GM23338 (cell line): ENCODE measurements at places on chromosomes 6 and 20. TPM values are rescaled to one million over a fixed set of nuclear protein-coding genes. Genes with fewer than 3 reads are reported as not detected.
A peak's percentile ranks its signal among the peaks of the same experiment; 100 is the strongest.

- no peaks in the 10 kb centered on the region for H3K27me3 ChIP-seq
- H3K4me3 ChIP-seq = no peak overlapping the region
- DNase-seq = no peak
- no peaks in the 10 kb centered on the region for H3K4me1 ChIP-seq
- H3K36me3 ChIP-seq = no peaks in the 10 kb centered on the region
Measured at GRCh38 chr6:63516186-63516944, 55.9 kb upstream of the LOC128125822 start.

DNA sequence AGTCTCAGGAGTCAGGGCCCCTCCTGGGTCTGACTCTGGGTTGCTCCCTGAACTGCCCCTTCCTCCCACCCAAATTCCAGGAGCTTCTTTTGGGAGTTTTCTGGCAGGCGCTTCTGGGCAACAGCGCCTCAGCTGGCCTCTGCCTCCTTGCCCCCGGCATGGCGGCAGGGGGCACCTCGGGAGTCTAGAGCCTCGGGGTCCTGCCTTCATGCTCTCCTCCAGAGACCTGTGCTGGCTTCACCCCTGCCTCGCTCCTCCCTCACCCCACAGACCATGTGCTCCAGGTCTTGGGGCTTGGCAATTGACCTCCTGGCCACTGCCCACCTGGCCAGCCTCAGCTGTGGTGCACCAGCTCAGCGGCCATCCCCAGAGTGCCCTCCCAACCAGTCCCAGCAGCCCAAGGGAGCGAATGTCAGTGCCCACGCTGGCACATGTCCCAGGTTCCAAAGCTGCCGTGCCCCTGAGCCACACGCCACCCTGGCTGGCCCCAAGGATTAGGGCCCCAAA lies 43.4 kb downstream of the SRC start:
- H3K4me1 ChIP-seq = no peaks in the 10 kb centered on the region
- no peaks in the 10 kb centered on the region for H3K36me3 ChIP-seq

DNA sequence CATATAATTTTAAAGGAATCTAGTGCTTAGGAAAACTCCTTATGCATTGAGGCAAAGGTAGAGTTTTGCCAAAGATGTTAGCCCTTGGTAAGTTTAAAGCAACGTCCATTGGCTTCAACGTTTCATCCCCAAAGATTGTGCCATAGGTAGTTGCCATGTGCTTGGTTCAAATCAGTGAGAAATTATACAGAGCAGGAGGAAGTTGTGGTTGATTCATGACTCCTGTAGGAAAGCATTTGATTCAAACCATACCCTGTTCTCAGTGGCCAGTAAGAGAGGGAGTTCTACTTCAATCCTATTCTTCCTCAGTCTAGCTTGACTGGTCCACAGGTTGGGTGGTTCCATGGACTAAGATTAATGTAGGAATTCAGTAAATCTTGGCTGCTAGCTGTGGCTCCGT lies 535.6 kb downstream of the QKI start:
- no peaks in the 10 kb centered on the region for H3K27me3 ChIP-seq
- no peak for DNase-seq
- no peaks in the 10 kb centered on the region for H3K36me3 ChIP-seq
- H3K4me3 ChIP-seq = no peak overlapping the region

DNA sequence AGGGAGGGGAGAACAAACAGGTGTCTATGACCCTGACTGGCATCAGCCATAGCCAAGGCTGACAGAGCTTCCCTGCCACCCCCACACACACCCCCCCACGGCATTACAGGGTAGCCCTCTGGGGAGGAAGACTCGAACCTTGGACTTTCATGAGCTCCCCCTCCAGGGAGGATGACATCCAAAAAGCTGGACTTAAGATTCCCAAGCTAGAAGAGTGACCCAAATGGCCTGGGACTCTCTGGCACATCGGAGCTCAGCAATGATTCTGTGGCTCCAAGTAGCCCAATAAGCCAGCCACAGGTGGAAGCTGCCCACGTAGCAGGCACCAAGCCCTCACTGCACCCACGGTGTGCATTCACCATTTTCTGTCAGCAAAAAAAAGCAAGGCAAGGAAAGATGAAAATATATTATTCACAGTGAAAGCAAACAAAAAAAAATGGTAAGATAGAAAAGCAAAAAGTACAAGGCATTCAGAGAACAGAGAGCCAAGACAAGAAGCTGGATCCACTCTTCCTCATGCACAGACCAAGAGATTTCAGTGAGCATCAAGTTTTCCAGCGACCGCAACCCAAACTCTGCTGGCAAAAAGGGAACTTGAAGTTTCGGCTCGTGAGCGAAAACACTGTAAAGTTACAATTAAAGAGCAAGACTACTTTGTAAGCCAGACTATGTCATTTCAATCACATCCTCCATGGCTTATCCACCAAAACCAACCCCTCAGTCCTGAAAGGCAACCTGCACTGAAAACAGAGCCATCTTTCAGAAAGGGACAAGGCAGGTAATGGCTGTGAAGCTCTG lies 10.9 kb downstream of the JAG1 start:
- peaks cover 65% of the 10 kb centered on the region for H3K4me1 ChIP-seq
- H3K36me3 ChIP-seq = peaks cover 4% of the 10 kb centered on the region; the same call in 1 of the 2 replicates
- no peak overlapping the region for H3K4me3 ChIP-seq
- H3K27me3 ChIP-seq = no peaks in the 10 kb centered on the region
- 0 out of 2 replicates have a peak overlapping the region, but pooled peaks have one; percentile 2 for H3K27ac ChIP-seq
- no peak for DNase-seq

- no peaks in the 10 kb centered on the region for H3K27me3 ChIP-seq
- no peak overlapping the region for H3K27ac ChIP-seq
- no peaks in the 10 kb centered on the region for H3K4me1 ChIP-seq
- no peaks in the 10 kb centered on the region for H3K36me3 ChIP-seq
Measured at GRCh38 chr6:22764496-22764895, 195.1 kb downstream of the HDGFL1 start.

GRCh38 chr6:41594326-41594725 lies 43.9 kb upstream of the MDFI start:
- DNase-seq = no peak
- no peak overlapping the region for H3K4me3 ChIP-seq
- H3K27ac ChIP-seq = no peak overlapping the region
- peaks cover 27% of the 10 kb centered on the region; the same call in 1 of the 2 replicates for H3K4me1 ChIP-seq
- H3K36me3 ChIP-seq = no peaks in the 10 kb centered on the region

The PRRT1 gene
- 1.2 TPM in 1 of 2 replicates, not detected in the other for total RNA-seq

- H3K4me3 ChIP-seq = no peak overlapping the region
- no peaks in the 10 kb centered on the region for H3K36me3 ChIP-seq
- peaks cover 40% of the 10 kb centered on the region for H3K4me1 ChIP-seq
- H3K27ac ChIP-seq = 0 out of 2 replicates have a peak overlapping the region, but pooled peaks have one; percentile 5
- DNase-seq = no peak
Measured at GRCh38 chr6:154751011-154751800, 18.0 kb downstream of the SCAF8 start.

DNA sequence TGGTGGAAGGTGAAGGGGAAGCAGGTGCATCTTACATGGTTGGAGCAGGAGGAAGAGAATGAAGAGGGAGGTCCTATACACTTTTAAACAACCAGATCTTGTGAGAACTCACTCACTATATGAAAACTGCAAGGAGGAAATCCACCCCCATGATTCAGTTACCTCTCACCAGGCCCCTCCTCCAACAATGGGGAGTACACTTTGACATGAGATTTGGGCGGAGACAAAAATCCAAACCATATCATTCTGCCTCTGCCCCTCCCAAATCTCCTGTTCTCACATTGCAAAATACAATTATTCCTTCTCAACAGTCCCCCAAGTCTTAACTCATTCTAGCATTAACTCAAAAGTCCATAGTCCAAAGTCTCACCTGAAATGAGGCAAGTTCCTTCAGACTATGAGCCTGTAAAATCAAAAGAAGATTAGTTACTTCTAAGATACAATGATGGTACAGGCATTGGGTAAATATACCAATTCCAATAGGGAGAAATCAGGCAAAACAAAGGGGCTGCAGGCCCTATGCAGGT lies 60.5 kb downstream of the EDN1 start:
- H3K27me3 ChIP-seq = no peaks in the 10 kb centered on the region
- peak overlapping the region; percentile 89; the same call in 1 of the 2 replicates for H3K27ac ChIP-seq
- no peak for DNase-seq
- peaks cover 21% of the 10 kb centered on the region for H3K4me1 ChIP-seq
- H3K4me3 ChIP-seq = no peak overlapping the region

The OPN5 gene
- not detected in 2 replicates for total RNA-seq

- peaks cover 5% of the 10 kb centered on the region; the same call in 1 of the 2 replicates for H3K4me1 ChIP-seq
- H3K27me3 ChIP-seq = no peaks in the 10 kb centered on the region
- no peak overlapping the region for H3K27ac ChIP-seq
- H3K36me3 ChIP-seq = no peaks in the 10 kb centered on the region
- no peak overlapping the region for H3K4me3 ChIP-seq
Measured at GRCh38 chr20:57734754-57735153, 24.9 kb upstream of the PMEPA1 start.

- no peak overlapping the region for H3K27ac ChIP-seq
- no peaks in the 10 kb centered on the region for H3K36me3 ChIP-seq
- peaks cover 18% of the 10 kb centered on the region for H3K27me3 ChIP-seq
- no peaks in the 10 kb centered on the region for H3K4me1 ChIP-seq
- DNase-seq = no peak
- no peak overlapping the region for H3K4me3 ChIP-seq
Measured at GRCh38 chr6:157976345-157977175, 5.1 kb upstream of the SYNJ2 start.

GRCh38 chr6:101393251-101393828 lies at the start of gene GRIK2:
TSS of gene GRIK2 (plus strand) at chr6:101393708.
- H3K27ac ChIP-seq = no peak within 1 kb of the TSS
- peaks cover 10% of the 10 kb centered on the region; the same call in 1 of the 2 replicates for H3K4me1 ChIP-seq
- no peaks in the 10 kb centered on the region for H3K36me3 ChIP-seq
- peak within 1 kb of the TSS; percentile 79 for H3K4me3 ChIP-seq
- DNase-seq = peak; percentile 82

DNA sequence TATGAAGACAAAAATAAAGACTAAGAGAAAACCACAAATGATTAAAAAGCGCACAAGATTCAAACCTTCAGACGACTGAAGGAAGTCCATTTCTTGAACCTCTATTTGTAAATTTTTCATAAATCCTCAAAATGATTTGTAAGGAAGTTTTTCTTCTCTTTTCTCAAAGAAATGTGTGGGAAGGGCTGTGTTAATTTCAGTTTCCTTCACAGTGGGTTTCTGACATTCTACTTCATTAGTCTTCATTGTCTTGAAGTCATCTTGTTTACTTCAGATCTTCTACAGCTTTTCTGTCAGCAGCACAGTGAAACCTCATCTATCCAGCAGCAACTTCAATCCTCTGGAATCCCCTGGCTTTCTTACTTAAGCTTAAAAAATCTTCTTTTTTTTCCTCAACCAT lies 87.6 kb upstream of the MYLIP start:
- DNase-seq = no peak
- peaks cover 13% of the 10 kb centered on the region for H3K36me3 ChIP-seq
- no peak overlapping the region for H3K4me3 ChIP-seq
- H3K27me3 ChIP-seq = no peaks in the 10 kb centered on the region

DNA sequence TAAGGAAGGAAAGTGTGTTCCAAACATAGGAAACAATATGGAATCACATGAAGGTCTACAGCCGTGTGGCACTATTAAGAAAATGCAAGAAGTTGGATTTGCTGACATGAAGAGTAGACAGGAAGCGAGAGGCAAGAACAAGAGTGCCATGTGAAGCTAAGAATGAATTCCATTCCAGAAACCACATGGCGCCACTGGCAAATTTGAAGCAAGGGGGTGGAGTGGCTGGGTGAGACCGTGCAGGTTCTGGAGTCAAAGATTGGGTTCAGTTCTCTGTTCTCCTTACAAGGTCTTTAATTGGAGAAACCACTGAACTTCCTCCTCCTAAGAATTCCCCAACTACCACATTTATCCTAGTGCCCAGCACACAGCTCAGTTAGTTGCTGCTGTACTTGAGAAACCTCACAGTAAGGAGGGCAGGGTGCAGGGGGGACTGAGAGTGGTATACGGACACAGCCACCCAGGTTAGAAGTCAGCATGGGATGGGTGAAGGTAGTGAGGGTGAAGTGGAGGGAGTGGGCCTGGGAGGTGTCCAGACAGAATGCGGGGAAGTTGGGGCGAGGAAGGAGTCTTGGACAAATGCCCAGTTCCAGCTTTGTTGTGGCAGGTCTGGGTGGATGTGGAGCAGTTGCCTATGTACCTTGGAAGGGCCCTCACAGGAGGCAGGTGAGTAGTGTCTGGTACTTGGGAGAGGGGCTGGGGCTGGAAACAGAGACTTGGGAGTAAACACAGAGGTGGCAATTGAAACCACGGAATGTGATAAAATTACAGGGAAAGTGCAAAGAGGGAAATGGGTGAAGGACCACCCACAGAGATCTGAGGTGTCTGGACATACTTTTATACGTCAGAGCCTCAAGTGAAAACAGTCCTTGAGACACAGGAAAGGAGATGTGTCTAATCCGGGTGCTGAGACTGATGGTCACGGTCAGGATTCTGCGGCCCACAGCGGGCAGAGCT lies 14.3 kb downstream of the LYRM4 start:
- H3K27ac ChIP-seq = no peak overlapping the region
- no peaks in the 10 kb centered on the region; the same call in 1 of the 2 replicates for H3K4me1 ChIP-seq
- no peak for DNase-seq
- no peaks in the 10 kb centered on the region for H3K27me3 ChIP-seq

The TMEM217 gene
- total RNA-seq = 1.0 TPM in 1 of 2 replicates, not detected in the other

- H3K27me3 ChIP-seq = no peaks in the 10 kb centered on the region
- no peak overlapping the region for H3K4me3 ChIP-seq
- H3K4me1 ChIP-seq = peaks cover 12% of the 10 kb centered on the region
- no peak overlapping the region for H3K27ac ChIP-seq
- H3K36me3 ChIP-seq = no peaks in the 10 kb centered on the region
Measured at GRCh38 chr6:3370361-3371221, 86.3 kb downstream of the SLC22A23 start.

The KCNS1 gene
- total RNA-seq = 0.97 and 3.2 TPM in 2 replicates

DNA sequence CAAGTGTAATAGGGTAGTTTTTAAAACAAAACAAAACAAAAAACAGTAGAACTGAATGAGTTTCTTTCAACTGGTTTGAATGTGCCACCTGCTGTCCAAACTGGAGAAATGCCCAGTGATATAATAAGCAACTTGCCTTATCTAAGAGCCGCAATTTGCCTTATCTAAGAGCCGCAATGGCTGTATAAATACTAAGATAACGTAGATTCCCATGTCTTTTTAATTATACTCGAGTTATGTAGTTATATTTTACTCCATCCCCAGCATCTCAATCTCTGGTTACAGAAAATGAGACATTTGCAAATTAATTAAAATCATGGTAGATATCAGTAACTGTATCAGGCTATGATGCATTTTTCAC lies 67.2 kb downstream of the RPP40 start:
- H3K27me3 ChIP-seq = no peaks in the 10 kb centered on the region
- peak; percentile 57 for DNase-seq
- no peaks in the 10 kb centered on the region; the same call in 1 of the 2 replicates for H3K36me3 ChIP-seq
- H3K27ac ChIP-seq = no peak overlapping the region
- no peak overlapping the region for H3K4me3 ChIP-seq

- DNase-seq = no peak
- no peak overlapping the region for H3K4me3 ChIP-seq
Measured at GRCh38 chr20:35871259-35871771, 83.0 kb downstream of the SCAND1 start.

- DNase-seq = no peak
- H3K27me3 ChIP-seq = no peaks in the 10 kb centered on the region
- H3K4me1 ChIP-seq = no peaks in the 10 kb centered on the region
- H3K27ac ChIP-seq = no peak overlapping the region
- no peak overlapping the region for H3K4me3 ChIP-seq
Measured at GRCh38 chr20:48709058-48709691, 118.6 kb downstream of the PREX1 start.

- H3K27ac ChIP-seq = no peak overlapping the region
- H3K27me3 ChIP-seq = no peaks in the 10 kb centered on the region
- no peaks in the 10 kb centered on the region for H3K36me3 ChIP-seq
- peaks cover 7% of the 10 kb centered on the region; the same call in 1 of the 2 replicates for H3K4me1 ChIP-seq
Measured at GRCh38 chr20:62116558-62117361, 5.5 kb upstream of the LSM14B start.

The GNL1 gene
- 29.6 and 42.5 TPM in 2 replicates for total RNA-seq
